ENCODE measurements at places on chromosomes 2 and 18.

GRCh38 chr18:37520508-37520907, 45.1 kb downstream of the CELF4 start:
- no peak for DNase-seq

GRCh38 chr2:15115776-15116175, 445.4 kb downstream of the NBAS start:
- DNase-seq, result no peak

GRCh38 chr2:120613742-120614571, 121.7 kb upstream of the GLI2 start:
- DNase-seq, result no peak

GRCh38 chr18:8845506-8845905, 140.2 kb downstream of the MTCL1 start:
- no peak for DNase-seq

DNA sequence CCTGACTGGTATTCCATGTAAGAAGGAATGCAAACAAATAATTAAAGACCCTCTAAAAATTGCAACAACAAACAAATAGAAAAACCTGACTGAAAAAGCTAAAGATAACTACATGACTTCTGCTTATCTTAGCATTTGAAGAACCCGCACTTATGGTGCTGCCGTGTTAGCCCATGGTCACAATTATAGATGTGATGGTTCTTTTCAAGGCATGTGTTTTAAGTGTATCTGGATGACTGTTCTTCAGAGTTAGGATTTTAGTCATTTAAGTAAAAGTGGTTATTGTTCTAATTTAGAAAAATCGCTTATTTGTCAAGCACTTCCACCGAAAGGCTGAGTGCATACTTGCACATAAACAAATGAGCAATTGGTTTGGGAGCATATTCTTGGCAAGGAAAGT, 77.3 kb downstream of the CPS1 start:
- DNase-seq, result no peak

- no peak for DNase-seq
Measured at GRCh38 chr2:205535001-205535400, 147.3 kb upstream of the NRP2 start.

- DNase-seq, result no peak
Measured at GRCh38 chr2:12651641-12652040, 65.1 kb upstream of the TRIB2 start.

- DNase-seq, result no peak
Measured at GRCh38 chr2:181954538-181954883, 31.1 kb upstream of the PPP1R1C start.

All from renal cortical epithelial cell (primary cell).